KBM-7 (cell line): ENCODE measurements at places on chromosomes 5 and 9.

- DNase-seq: no peak
Observed at GRCh38 chr9:131868766-131869165, 128.9 kb upstream of the RAPGEF1 start.

- DNase-seq: no peak
Observed at GRCh38 chr5:78056901-78057514, 237.5 kb downstream of the AP3B1 start.

GRCh38 chr5:168712280-168712924 lies 133.2 kb upstream of the PANK3 start:
- DNase-seq: no peak

DNA sequence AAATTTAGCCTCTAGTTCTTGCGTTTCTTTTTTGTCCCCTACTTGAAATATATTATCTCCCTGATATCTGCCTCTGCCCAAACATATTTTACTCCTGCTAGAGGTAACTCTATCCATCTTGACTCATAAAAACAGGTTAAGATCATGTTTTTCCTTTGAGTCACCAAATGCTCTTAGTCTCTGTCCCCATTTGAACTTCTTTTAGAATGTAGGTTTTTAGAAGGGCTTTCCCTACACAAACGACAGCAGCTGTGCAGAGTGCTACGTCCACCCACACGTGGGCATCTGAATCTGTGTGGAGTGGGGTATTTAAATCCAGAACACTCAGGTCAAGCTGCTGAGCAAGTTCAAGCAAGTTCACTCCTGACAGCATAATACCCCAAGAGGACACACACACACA lies 2.2 kb downstream of the HSD17B3 start:
- no peak for DNase-seq
